GM10248 (cell line): ENCODE measurements at places on chromosomes 12 and 14.

GRCh38 chr12:119748497-119748896 lies 80.6 kb downstream of the PRKAB1 start:
- no peak for DNase-seq

DNA sequence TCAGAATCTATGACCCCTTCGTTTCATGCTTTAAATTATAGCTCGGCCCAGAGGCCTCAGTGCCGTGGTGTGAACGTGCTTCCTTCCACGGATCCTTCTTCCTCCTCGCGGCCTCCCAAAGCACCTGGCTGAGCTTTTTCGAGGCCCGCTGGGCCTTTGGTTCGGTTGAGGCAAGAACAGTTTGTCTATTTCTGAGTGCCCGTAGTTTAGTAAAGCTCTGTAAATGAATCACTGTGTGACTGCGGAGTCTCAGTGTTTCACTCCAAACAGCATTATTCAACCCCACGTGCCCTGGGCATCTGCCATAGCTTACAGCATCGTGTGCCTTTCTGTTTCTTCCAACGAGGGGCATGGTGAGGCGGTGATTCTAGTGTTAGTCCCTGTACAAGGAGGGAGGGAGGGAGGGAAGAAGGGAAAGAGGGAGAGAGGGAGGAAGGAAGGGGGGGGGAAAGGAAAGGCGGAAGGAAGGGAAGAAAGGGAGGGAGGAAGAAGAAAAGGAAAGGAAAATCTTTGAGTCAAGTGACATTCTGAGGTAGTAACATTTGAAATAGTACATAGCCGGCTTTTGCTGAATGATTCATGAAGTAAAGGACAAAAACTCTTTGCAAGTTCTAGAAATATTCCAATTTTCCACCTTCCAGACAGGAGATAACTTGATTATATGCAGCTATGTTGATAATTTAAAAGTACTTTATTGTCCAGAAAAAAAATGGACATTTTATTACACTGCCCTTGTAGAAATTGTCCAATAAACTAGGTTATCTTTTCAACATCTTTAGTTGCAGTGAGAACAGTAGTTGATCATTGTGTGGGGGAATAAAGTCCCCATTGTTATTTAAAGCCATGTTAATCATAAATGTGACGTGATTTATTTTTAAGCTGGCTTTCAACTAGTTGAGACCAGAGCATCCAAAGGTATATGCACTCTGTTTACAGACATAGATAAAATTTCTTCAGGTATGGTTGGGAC lies 1.2 kb upstream of the TRIM9 start:
- no peak for DNase-seq

DNA sequence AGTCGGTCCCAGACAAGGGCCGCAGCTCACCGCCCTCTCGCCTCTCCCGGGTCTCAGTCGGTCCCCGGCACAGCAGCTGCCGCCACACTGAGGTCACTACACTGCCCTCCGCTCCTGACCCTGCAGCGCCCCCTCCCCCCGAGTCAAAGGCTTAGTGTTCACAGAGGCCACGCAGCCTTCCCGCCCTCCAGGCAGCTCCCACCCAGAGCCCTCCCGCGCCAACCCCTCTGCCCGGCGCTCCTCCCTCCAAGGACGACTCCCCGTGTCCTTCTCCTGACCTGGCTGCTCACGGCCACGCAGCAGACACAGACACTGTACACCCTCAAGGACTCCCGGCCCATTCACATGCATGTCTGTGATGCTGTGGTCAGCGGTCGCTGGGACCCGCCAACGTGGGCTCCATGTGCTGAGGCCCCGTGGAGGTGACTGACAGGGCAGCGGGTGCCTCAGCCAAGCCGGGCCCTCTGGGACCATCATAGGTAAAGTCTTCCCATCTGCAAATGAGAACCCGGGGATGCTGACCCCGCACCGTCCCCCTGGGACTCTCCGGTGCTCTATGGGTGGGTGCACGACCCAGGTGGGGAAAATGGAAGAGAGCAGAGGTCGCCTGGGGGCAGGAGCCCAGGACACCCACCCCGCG lies 16.3 kb upstream of the GALNT9 start:
- no peak for DNase-seq

GRCh38 chr12:121538699-121539061 lies 42.1 kb downstream of the KDM2B start:
- no peak for DNase-seq

GRCh38 chr12:104686196-104686595 lies 229.4 kb downstream of the CHST11 start:
- DNase-seq: no peak

DNA sequence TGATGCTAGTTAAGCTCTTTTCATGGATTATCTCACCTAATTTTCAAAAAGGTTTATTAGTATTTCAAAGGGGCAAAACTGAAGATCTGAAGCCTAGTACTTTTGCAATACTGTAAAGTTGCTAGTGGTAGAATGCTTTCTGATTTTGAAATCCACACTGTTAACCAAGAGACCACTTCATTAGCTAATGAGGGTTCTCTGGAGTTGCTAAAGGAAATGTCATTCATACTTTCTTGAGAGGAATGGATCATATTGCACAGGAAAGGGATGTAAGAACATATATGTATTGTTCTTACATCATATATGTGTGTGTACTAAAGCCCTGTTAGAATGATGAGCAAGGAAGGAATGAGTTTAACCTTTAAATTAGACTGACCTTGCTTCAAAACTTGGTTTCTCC lies 39.0 kb upstream of the LDHB start:
- no peak for DNase-seq

GRCh38 chr14:103619057-103619456 lies 10.0 kb upstream of the KLC1 start:
- no peak for DNase-seq

DNA sequence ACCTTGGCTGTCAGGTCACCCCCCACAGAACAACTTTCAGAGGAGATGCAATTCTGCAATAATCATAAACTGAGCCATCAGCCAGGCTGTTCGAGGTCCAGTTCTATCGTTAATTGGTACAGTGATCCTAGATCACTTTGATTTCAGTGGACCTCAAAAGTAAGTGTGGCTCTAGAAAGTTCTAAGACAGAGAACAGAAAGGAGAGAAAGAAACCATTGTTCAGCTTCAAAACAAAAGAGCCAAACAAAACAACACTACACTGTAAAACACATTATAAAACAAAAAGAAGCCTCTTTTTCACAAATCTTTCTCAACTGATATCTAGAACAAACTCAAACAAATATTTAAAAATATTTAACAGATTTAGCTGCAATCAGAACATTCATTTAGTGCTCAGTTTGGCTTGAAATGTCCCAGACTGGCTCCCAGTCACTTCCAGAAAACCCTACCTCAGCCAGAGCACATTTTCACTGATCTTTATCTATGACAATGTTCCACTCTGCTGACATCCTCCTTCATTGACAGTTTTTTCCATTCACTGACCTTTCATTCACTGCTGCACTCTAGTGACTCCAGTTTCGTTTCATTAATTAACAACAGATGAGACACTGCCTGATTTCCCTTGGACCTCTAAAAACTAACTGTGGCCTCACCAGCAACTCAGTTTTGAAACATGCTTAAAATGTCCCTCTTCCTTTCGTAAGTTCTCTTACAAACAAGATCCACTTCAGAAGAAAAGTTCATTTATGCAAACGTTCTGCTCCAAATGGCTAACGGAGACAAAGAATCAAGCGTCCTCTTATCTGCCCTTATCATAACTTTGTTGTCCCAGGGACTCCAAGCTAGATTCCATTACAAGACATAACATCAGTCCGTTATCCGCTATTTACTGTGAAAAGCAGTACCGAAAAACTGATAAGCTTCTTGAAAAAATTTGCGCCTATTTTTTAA lies 56.8 kb downstream of the DUSP16 start:
- DNase-seq: peak; percentile 82

- no peak for DNase-seq
Observed at GRCh38 chr14:68979722-68980451, 785 bp upstream of the ACTN1 start.

DNA sequence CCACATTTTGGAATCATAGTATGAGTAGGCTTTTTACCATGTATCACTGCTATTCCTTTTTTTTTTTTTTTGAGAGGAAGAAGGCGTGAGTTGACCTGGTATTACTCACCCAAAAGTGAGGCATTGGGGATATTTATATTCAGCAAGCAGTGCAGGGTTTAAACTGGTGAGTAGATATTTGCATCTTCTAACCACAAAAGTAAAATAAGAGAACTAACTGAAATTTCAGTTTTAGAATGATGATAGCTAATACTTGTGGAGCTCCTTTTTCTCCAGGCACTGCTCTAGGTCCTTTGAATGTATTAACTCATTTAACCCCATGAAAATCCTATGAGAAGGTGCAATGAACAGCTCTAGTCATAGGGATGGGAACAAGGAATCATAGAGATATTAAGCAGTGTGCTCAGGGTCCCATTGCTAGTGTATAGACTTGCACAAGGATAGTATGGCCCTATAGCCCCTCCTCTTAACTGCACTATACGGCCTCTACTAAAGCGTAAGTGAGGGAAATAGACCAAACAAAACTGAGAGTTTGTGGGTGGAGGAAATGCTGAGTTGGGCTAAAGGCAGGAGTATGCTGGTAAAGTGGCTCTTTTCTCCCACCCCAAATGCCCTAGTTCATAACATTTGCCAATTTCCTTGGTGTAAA lies 104.3 kb upstream of the MAX start:
- peak; percentile 65 for DNase-seq
